Osteoblast (primary cell): ENCODE measurements at places on chromosomes 12 and 14. TPM values are rescaled to one million over a fixed set of nuclear protein-coding genes. Genes with fewer than 3 reads are reported as not detected.

The RNASE7 gene
- total RNA-seq = not detected in 2 replicates

The PMCH gene
- not detected in 2 replicates for total RNA-seq

The SELPLG gene
- total RNA-seq = 1.1 and 1.2 TPM in 2 replicates

The KLHDC1 gene
- total RNA-seq = 2.9 and 4.7 TPM in 2 replicates

The LRIG3 gene
- total RNA-seq = 85.0 and 96.1 TPM in 2 replicates

The ACVRL1 gene
- 9.8 and 11.5 TPM in 2 replicates for total RNA-seq

The KCNK10 gene
- under 0.01 TPM in 2 replicates for total RNA-seq

The ADAMTS20 gene
- under 0.01 TPM in 1 of 2 replicates, not detected in the other for total RNA-seq

The CLEC2D gene
- 9.4 TPM in 2 replicates for total RNA-seq

The IKBIP gene
- 47.4 and 57.8 TPM in 2 replicates for total RNA-seq

The OR11G2 gene
- total RNA-seq = not detected in 2 replicates

The ISM2 gene
- total RNA-seq = not detected in 2 replicates

The RFX4 gene
- not detected in 2 replicates for total RNA-seq

DNA sequence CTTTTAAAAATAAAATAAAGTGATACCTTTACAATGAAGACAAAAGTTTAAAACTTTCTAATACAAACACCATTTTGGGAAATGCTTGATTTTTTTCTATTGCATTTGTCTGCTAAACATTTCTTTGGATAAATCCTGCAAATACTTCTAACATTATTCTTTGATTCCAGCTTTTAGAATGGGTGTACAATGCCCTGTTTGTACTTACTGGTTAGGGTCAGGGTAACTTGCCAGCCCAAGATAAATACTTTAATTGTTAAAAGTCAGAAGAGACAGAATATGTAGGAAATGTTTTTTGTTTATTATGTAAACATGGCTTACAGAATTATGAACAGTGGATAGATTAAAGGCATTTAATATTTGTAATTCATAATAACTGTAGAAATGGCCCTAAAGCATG lies 60.5 kb downstream of the WASHC4 start:
- DNase-seq = no peak

GRCh38 chr12:52821071-52821730 lies 7.3 kb upstream of the KRT4 start:
- DNase-seq = no peak

GRCh38 chr12:6605421-6606330 lies 1.5 kb downstream of the CHD4 start:
- DNase-seq = peak; percentile 81

DNA sequence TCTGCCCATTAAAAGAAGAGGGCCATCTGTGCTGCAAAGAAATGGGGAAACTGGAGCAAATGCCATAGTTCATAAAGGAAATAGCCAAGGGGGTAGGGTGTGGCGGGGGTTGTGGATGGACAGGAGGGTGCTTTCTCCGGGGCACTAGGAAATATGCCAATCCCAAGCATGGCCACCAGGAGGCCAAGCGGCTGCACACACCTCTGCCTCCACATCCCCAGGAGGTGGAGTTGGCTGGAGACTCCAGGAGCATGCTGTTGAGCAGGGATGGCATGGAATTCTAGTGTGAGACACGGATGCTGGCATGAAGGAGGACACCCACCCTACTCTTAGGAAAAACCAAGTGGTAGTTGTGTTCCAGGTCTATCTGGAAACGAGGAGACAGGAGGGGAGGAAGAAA lies 25.2 kb downstream of the NID2 start:
- peak; percentile 66 for DNase-seq

GRCh38 chr14:68784978-68785533 lies 7.8 kb downstream of the ZFP36L1 start:
- DNase-seq = peak; percentile 76

DNA sequence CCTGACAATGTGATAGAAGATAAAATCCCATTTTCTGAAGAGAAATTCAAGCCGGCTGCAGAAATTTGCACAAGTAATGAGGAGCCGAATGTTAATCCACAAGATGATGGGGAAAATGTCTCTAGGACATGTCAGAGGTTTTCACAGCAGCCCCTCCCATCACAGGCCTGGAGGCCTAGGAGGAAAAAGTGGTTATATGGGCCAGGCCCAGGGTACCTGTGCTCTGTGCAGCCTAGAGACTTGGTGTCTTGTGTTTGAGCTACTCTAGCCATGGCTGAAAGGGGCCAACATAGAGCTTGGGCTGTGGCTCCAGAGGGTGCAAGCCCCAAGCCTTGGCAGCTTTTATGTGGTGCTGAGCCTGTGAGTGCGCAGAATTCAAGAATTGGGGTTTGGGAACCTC lies 7.4 kb downstream of the LACRT start:
- DNase-seq = no peak

GRCh38 chr12:90260136-90260535 lies 551.5 kb upstream of the ATP2B1 start:
- no peak for DNase-seq

DNA sequence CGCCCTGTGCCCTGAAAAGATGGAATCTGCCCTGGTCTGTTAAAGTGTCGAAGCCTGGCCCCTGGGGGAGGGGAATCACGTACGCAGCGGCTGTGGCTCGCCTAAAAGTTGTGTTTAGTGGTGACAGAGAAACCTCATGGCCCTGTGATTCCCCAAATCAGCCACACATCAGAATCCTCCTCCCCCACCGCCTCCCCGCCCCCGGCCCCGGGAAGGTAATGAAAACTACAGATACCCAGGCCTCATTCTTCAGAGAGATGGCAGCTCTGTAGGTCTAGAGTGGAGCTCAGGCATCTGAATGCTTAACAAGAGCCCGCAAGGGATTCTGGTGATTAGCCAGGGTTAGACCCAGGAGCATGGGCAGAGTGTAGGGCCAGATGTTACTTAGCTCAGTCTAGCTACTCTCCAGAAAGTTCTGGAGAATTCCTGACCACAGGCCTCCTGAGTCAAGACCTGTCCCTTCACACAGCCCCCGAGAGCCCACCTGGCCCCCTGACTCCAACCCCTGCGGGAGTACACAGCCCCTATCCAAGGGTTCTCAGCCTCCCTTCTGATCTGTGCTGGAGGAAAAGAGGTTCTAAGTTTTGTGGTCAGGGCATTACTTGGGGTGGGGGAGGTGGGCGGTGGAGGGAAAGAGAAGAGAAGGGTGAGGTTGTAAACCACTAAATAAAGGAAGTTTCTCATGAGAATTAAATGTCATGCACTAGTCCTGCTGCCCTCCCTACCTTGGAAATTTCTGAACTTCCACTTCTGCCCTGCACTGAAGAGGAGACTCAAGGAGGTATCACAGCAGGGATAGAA lies 114.8 kb downstream of the PLXNC1 start:
- peak; percentile 65 for DNase-seq

DNA sequence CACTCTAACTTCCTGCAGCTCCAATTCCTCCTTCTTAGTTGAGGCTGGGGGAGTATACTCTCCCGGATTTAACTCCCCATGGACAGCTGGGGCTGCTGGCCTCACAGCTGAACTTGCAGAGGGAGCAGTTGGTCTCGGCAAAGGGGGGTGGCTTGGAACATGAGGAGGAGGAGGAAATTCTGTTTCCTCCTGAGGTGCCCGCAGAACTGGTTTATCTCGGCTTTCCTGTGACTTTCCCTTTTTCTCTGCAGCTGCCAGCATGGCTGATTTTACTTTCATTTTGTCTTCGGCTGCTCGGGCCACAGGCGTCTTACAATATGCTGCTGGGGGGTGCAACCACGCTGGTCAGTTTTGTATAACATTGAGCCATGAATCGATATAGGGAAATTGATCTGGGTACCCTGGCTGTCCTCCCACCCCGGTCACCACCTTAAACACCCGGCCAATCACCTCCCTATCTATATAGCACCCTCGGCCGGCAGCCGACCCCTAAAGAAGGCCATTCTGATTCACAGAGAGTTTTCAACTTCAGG lies 1317.6 kb downstream of the TMEM121 start:
- peak; percentile 71 for DNase-seq

- DNase-seq = no peak
These were observed 254.9 kb upstream of the TMEM132C start for GRCh38 chr12:128012110-128012509.

GRCh38 chr12:49100380-49100779 lies 5.8 kb upstream of the DHH start:
- DNase-seq = no peak

GRCh38 chr14:80537626-80538025 lies 326.3 kb upstream of the DIO2 start:
- DNase-seq = no peak

DNA sequence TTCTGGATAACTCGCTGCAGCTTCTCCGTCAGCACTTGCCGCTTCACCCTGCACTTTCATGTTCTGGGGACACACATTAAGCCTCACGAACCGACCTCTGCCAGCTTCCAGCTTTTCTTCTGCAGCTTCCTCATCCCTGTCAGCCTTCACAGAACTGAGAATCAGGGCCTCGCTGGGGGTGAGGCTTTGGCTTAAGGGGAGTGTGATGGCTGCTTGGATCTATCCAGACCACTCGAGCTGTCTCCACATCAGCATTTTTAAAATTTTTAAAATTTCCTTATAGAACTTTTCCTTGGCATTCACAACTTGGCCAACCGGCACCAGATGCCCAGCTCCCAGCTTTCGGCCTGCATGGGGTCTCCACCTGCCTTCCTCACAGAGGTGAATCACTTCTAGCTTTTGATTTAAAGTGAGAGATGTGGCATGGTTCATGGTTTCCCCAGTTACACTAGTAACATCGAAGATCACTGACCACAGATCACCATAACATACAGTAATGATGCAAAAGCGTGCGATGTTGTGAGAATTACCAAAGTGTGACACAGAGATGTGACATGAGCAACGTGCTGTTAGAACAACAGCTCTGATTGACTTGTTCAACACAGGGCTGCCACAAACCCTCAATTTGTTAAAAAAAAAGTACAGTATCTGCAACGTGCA lies 139.1 kb upstream of the C14orf180 start:
- DNase-seq = peak; percentile 78

GRCh38 chr12:94481734-94482133 lies 22.1 kb upstream of the CEP83 start:
- no peak for DNase-seq

DNA sequence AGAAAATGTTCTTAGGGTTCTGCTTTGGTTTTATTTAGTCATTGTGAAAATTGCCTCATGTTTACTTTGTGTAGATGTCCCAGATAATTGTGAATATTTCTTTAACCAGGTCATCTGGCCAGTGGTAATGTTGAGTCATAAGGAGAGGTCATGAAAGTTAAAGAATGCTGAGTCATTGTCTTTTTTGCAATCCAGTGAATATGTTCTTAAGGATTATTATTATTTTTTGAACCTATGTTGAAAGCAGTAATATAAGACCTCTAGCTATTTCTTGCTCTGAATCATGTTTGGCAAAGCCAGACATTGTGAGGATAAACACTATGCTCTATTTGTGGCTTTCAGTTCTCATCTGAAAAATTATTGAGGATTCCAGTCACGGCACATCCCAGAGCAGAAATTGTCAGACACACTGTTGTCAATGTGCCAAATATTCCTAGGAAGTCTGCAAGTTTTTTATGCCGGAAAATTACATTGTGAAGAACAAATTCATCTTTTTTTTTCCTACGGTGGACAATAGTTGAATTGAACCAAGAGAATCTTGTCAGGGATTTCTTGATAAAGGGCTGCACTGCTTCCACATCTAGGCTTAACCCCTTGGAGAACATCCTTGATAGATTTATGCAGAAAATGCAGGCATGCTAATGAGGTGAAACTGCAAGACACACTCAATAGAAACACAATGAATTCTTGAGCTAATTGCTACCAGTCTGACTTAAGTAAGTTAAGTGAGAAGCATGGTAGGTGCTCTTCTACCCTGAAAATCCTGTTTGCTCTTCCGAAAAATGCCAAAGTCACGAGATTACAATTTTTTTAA lies 369.6 kb downstream of the ATP23 start:
- DNase-seq = peak; percentile 90

DNA sequence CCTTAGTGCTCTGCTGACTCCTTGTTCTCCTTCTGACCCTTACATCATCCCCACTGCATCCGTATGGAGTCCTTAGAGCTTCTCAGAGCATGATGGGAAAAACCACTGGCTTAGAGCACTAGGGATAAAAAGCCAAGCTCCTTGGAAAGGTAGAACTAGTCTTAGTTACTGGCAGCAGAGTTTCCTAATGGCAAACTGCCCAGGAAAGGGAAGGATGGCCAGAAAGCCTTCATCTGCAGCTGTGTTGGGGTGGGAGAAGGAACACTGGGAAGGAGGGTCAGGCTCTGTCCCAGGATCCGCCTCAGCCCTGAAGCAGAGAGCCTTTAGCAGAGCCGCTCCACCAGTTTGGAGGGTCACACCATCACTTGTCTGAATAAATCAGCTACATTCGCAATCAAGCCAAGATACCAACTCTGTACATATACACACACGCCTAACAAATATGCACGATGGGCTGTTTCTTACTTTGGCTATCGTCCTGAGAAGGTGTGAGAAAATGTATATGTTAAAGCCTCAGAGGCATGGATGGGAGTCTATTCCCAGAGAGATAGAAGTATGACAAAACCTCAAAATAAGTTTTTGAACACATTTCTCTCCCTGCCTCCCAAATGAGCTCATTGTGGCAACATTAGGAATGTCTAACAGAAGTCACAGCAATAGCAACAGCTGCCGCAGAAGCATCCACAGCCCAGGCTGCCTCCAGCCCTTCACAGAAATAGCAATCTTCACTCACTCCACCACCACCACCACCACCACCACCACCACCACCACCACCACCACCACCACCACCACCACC lies 18.6 kb upstream of the GALNT8 start:
- no peak for DNase-seq

DNA sequence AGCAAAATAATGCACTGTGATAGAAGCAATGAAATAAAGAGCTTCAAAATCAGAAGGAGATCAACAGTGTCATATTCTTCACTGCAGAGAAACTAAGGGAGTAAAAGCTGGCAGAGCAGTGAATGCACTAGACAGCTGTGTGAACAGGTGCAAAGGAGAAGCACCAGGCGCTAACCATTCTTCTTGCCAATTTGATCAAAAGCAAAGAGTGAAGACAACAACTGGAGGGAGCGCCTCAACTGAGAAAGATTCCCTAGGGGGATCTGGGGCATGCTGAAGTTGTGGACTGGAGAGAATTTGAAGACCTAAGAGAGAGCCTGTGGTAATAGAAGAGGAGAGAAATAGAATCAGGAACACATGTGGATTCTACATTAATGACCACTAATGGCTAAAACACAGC lies 50.4 kb upstream of the OVCH1 start:
- DNase-seq = no peak

GRCh38 chr12:79324571-79324970 lies 366.2 kb downstream of the PAWR start:
- no peak for DNase-seq

GRCh38 chr12:45732936-45733335 lies 3.4 kb downstream of the ARID2 start:
- DNase-seq = peak; percentile 17

GRCh38 chr12:57522011-57522886 lies at the start of gene MBD6:
Gene MBD6 (plus strand): TSS chr12:57522824. CDS start chr12:57524304, 1,480 bp downstream.
- DNase-seq = peak; percentile 100
